ENCODE measurements at places on chromosomes 5 and 9.

DNA sequence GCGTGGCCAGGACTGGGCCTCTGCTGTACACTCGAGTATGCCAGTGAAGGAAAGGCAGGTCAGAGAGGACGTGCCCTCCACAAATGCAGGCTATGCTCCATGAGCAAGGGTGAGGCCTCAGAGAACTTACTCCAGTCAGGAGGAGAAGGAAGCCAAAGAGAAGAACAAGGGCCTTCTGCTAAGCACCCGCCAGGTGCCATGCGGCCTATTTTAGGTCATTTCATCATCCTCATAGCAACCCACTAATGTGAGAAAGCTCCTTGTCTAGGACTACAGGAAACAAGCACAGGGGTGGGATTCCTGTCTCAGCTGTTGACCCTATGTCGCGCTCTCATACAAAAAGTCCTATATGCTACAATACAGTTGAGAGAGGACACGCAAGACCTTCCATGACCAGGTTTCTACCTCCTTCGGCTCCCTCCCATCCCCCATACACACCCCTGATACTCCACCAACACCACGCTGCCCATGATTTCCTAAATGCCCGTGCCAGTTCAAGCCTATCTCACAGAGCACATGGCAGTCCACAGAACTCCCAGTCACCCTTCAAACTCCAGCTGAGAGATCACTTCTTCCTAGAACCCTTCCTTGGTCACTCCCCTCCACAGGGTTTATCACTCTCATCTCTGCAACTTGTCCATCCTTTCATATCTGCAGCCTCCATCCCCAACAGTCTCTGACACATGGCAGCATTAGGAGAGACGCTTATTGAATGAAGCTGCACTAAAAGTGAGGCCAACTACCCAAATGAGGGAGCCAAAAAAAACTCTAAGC, 26.8 kb downstream of the PSMB7 start:
- DNase-seq, result no peak

GRCh38 chr9:73079326-73079725, 72.3 kb upstream of the ANXA1 start:
- DNase-seq, result no peak

GRCh38 chr5:17679597-17680203, 45.4 kb downstream of the TAF11L14 start:
- no peak for DNase-seq

- DNase-seq, result no peak
These were observed 139.5 kb upstream of the SLC27A6 start for GRCh38 chr5:128825826-128826225.

GRCh38 chr5:146249801-146250200, 46.4 kb downstream of the RBM27 start:
- no peak for DNase-seq

- DNase-seq, result no peak
These were observed 191.8 kb downstream of the MEF2C start for GRCh38 chr5:88691230-88691582.

GRCh38 chr5:179164331-179165311, 104.4 kb downstream of the ZNF354C start:
- DNase-seq, result no peak

DNA sequence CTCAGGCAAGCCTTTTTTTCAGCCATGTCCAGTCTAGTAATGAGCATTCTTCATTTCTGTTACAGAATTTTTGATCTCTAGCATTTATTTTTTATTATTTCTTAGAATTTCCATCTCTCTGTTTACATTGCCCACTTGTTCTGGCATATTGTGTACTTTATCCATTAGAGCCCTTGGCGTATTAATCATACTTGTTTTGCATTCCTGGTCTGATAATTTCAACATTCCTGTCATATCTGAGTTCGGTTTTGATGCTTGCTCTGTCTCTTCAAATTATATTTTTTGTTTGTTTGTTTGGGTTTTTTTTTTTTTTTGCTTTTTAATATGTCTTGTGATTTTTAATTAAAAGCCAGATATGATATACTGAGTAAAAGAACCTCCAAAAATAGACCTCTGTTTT, 23.0 kb upstream of the JAK2 start:
- no peak for DNase-seq

GRCh38 chr5:91224969-91225368, 158.1 kb downstream of the ARRDC3 start:
- no peak for DNase-seq

DNA sequence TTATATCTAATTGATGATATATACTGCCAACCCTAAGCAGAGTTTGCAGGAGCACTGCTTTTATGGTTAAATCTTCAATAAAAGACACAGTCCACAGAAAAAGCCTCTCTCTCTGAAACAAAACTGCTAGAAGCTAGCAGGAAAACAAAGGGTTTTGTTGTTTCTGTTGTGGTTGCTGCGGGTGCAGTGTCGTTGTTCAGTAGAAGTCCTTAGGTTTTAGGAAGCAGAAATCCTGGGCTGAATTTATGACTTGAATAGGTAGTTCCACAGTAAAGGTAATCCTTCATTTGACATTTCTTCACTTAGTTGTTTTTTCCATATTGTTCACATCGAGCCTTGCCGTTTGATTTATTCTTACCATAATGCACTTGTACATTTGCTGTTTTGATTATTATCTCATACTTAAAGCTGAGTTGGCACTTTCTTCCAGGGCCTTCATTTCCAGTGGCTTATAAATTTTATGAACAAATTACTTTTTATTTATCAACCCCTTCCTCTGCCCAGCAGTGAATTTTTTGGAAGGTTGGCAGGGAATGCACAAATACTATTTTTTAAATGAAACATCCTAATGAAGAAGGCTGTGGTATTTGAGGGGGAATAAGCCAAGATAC, 209.6 kb upstream of the SLC30A5 start:
- no peak for DNase-seq

GRCh38 chr9:15999422-16000339, 446.8 kb downstream of the CCDC171 start:
- DNase-seq, result peak; percentile 8

DNA sequence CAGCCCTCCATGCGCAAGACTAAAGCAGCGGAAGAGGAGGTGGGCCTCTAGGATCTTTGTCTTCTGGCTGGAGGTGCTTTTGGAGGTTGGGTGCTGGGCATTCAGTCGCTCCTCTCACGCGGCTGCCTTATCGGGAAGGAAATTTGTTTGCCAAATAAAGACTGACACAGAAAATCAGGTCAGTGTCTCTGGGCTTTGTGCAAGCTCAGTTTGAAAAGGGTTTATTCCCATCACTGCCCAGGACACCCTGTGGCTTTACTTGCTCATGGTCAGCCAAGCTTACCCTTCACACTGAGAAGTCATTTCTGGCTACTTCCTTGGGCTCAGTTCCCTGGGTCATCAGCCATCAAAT, 10.5 kb downstream of the SLC2A8 start:
- DNase-seq, result no peak

- no peak for DNase-seq
These were observed 15.6 kb downstream of the UBTD2 start for GRCh38 chr5:172267943-172268342.

GRCh38 chr5:44862808-44863207, 54.1 kb downstream of the MRPS30 start:
- no peak for DNase-seq

GRCh38 chr5:10635257-10635866, 71.5 kb downstream of the ANKRD33B start:
- no peak for DNase-seq

- no peak for DNase-seq
These were observed 36.7 kb downstream of the GEMIN5 start for GRCh38 chr5:154901276-154901675.

GRCh38 chr5:10297646-10298204, 10.0 kb downstream of the CMBL start:
- no peak for DNase-seq

GRCh38 chr9:22208846-22209585, 199.9 kb upstream of the CDKN2B start:
- no peak for DNase-seq

DNA sequence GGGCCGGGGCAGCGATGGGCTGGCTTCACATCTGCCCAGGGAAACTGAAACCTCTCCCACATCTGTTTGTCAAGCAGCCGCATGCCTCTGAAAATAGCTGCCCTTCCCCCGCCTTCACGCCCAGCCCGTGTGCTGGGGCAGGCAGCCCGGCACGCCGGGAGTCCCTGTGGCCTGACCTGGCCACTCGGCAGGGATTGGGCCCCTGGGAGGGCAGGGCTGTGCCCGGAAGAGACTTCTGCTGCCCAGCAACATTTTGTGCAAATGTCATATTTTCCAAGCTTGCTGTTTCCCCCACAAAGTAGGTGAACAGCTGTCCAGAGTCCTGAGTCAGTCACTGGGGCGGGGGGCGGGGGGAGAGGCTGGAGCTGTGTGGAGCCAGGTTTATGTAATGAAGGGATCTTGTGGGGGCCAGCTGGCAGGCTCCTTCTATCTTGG, 8.2 kb downstream of the COL27A1 start:
- DNase-seq, result no peak

Measured in SW 1271 (cell line).